ENCODE measurements at places on chromosomes 5 and 9.
A peak's percentile ranks its signal among the peaks of the same experiment; 100 is the strongest.

GRCh38 chr5:107286447-107287098, 384.2 kb downstream of the EFNA5 start:
- DNase-seq, result no peak

GRCh38 chr5:921456-922435, 29.1 kb downstream of the TRIP13 start:
- no peak for DNase-seq

- DNase-seq, result peak; percentile 63
Measured at GRCh38 chr9:14314929-14315874, 1.3 kb upstream of the NFIB start.

DNA sequence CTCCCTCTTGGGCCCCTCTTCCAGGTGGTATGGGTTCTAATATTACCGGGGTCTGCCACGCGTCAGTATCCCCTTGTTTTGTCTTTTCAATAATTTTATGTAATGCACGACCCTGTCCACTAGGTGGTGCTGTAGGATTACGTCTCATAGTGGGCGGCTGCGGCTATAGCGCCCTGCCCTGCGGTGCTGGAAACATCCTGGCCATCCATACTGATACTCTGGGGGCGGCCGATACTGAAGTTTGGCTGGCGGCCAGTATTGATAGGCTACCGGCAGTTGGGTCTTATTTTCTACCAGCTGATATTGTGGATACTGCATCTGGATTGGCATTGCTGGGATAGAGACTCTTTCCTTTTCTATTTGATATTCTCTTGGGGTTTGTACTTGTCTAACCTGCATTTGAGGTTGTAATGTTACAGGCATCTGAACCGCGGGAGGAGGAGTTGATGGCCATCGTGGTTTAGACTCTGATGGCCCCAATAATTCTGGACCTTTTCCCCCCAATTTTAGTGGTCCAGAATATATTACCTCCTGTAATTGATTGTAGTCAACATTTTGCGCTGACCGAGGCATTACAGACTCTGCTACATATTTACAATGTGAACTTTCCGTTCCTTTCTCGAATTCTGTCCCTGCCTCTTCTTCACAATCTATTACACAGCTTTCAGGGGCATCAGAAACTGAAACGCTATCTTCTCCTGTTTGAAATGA, 3.3 kb upstream of the TMEM141 start:
- DNase-seq, result no peak

- no peak for DNase-seq
Measured at GRCh38 chr5:957748-958485, 50.7 kb upstream of the NKD2 start.

GRCh38 chr9:95425910-95426551, 90.7 kb downstream of the PTCH1 start:
- no peak for DNase-seq

- DNase-seq, result peak; percentile 72
Measured at GRCh38 chr5:150619359-150620230, 20.9 kb upstream of the SYNPO start.

- DNase-seq, result no peak
Measured at GRCh38 chr9:15372455-15372854, 50.2 kb upstream of the SNAPC3 start.

DNA sequence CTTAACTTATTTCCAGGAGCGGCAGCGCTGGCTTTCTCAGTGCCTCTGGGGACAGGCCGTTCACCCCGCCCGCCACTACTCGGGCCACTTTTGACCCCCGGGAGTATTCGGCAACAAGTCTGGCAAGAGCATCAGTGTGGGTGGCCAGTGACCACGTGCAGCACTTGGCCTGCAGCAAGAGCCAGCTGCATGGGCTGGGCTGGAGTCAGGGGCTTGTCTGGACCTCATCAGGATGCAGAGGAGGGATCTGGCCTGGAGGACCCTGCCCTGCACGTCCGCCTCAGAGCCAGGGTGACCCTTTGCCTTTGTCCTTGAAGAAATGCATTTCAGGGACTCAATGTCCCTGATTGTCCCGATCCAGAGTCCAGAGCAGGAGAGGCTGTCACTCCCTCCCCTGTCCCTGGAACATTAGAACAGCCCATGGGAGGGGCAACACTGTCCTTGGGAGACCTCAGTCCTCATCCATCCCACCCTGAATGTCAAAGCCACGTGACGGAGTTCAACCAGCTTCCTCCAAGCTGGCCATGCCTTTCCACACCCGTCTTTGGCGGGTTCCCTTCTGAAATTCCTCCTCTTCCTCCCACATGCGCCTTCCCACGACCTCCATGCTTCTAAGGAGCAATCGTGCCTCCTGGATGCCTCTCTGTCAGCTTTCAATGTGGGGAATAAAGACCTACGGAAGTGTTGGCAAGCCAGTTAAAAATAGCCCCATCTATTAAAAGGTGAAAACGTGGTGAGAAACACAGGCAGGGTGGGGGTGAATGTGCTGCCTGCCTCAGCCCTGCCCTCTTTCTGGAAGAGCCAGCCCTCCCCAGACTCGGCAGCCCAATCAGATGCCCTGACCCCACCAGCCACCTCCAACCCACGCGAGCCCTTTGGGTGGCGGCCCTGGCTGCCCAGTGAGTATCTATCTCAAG, 99.0 kb downstream of the OLFM1 start:
- no peak for DNase-seq

DNA sequence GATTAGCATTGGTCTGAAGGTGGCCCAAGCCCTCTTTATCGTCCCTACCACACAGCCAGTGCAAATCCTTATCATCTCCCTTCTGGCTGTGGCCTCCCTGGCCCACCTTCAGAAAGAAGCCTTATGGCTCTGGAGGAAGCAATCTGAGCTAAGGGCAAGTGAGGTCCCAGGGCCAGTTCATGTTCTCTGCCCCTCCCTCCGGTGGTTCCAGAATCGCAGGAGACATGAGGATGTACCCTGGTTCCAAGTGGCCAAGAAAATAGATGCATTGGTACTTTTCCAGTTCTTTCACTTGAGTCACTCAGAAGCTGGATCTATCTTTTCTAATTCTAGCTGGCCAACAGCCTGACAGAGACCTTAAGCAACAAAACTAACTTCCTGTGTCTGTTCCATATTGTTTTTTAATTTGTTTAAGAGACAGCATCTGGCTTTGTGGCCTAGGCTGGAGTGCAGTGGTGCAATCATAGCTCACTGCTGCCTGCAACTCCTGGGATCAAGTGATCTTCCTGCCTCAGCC, 60.7 kb downstream of the LHFPL2 start:
- no peak for DNase-seq

DNA sequence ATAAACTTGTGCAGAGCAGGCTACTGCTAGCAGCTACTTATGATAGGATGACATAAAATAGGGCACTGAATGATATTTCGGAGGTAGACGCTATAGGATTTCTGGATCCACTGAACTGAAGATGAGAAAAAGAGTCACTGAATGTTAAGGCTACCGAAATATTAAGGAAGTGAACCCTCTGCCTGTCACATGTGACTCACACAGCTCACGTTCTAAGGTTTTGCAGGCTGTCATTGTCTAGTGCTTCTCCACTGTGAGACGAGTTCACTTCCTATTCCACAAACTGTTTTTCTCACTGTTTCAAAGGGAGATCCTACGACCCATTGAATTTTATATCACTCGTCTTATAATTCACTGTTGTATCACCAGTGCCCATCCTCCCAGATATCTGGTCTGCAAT, 100.8 kb downstream of the CTNND2 start:
- DNase-seq, result no peak

DNA sequence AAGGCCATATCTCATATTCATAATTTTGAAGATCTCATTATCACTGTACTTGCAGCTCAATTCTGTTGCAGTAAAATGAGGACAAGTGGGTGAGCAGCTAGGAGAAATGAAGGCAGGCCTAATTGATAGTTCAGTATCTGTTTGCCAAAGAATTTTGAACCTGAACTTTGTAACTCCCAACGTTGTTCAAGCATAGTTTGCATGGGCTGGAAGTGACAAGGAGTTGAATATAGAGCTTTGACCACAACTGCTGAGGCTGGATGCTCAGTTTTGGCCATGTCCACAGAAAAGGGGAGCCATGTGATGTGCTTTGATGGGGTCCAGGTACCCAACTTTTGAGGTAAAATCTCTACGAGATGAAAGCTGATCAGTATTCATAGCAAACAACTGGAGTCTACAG, 177.5 kb downstream of the NXNL2 start:
- DNase-seq, result no peak

DNA sequence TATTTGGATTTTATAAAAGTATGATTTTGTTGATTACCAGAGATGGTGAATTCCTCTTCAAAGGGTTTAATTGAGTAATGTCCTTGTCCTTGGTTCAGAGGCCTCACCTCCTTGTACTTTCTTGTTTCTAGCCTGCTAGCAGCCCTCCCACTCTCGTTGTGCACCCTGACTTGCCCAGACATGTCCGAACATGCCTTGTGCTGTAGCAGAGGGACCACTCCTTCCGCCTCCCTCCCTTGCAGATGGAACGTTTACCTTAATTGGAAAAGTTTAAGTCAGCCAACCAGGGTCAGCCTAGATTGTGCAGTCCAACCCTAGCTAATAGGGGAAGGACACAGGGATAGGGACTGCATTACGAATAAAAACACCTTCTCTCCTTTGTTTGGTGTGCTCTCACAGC, 406.9 kb upstream of the NMUR2 start:
- no peak for DNase-seq

- no peak for DNase-seq
Measured at GRCh38 chr5:178058321-178059012, 54.9 kb upstream of the N4BP3 start.

- no peak for DNase-seq
Measured at GRCh38 chr5:99061299-99061698, 132.5 kb upstream of the CHD1 start.

GRCh38 chr5:13250464-13251291, 693.8 kb downstream of the DNAH5 start:
- no peak for DNase-seq

- no peak for DNase-seq
Measured at GRCh38 chr9:97531888-97532376, 30.5 kb downstream of the TMOD1 start.

DNA sequence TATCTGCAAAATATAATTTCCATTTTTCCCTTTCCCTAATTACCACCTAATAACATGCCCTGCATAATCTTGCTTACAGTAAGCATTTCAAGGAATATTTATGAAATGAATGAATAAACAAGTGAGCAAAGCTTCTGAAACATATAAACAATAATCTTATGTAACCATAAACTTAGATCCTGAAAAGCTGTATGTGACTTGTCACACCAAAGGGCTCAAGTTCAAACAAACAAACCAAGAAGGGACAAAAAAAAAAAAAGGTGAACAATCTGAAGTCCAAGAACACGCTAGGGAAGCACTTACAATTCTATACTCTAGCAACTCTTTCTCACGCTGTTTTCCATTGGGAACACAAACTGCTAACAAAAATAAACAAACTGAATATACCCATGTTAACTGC, 36.3 kb downstream of the PLPP1 start:
- no peak for DNase-seq

DNA sequence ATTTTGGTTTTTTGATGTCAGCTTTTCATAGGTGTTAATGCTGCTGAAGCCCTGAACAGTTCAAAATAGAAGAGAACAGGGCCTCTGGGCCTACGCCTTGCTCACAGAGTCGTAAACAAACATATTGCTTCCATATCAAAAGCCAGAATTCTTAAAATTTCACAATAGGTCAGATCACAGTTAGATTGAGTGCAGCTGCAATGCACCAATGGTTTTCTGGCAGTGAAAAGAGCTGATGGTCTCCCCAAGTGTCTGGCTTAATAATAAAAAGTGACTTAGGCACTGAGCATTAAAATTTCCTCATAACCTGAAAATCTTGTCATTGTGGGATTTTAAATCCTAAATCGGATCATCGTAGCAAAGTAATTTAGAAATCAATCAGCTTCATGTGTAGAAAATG, 493.0 kb downstream of the CAAP1 start:
- no peak for DNase-seq

GRCh38 chr5:73338256-73339050, 110.1 kb downstream of the FOXD1 start:
- no peak for DNase-seq

GRCh38 chr5:150675069-150675468, 14.0 kb downstream of the MYOZ3 start:
- no peak for DNase-seq

- DNase-seq, result no peak
Measured at GRCh38 chr9:120531683-120532300, 48.2 kb downstream of the CDK5RAP2 start.

GRCh38 chr9:107842530-107842929, 353.0 kb upstream of the KLF4 start:
- DNase-seq, result no peak

GRCh38 chr5:33509036-33509435, 68.3 kb downstream of the TARS1 start:
- DNase-seq, result no peak

- no peak for DNase-seq
Measured at GRCh38 chr5:152380415-152381123, 24.5 kb downstream of the NMUR2 start.

GRCh38 chr5:54551926-54552325, 34.4 kb downstream of the SNX18 start:
- DNase-seq, result no peak

DNA sequence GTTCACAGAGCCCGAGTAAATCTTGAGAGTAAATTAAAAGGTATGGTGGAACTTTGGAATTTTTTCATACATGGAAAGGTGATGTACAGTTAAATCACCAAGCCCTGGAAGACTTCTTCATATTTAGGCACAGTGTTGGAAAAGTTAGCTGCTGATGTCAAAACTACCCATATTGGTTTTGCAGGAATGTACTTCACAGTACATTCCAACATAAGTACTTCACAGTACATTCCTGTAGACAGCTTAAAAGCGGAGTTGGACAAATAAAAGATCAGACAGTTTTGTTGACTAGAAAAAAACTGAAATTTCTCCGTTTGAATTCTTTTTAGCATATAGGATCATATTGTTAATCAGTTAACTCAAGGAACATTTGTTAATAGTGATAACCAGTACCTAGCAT, 1.8 kb downstream of the RANBP17 start:
- no peak for DNase-seq

GRCh38 chr5:141180313-141180712, 1.9 kb upstream of the PCDHB16 start:
- no peak for DNase-seq

DNA sequence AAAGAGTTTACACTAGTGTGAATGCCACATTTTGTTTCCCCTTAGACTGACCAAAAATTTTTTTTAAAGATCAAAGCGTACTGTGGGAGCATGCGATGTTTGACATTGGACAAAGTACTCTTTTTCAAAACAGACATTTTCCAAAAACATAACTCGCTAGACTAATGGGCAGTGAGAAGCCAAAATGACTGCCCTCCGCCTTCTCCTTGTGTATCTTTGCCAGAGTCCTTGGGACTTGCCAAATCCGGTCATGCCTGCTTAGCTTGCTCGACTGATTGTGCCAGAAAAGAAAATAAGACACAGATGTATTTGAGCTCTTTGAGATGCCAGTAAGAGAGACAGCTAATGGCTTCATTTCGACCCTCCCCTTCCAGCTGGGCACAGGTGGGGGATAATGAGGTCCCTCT, 157.5 kb downstream of the MAPKAP1 start:
- DNase-seq, result no peak

DNA sequence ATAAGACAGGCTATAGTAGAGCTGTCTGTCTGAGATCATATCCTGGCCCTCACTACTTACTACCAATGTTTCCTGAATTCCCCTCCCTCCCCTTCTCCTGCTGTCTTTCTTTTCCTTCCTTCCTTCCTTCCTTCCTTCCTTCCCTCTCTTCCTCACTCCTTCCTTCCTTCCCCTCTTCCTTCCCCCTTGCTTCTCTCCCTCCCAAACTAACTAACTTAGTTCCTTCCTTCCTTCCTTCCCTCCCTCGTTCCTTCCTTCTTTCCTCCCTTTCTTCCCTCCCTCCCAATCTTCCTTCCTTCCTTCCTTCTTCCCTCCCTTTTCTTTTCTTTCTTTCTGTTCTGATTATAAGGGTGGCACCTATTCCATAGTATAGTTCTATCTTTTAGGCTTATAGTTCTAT, 150.0 kb upstream of the GDNF start:
- DNase-seq, result no peak

GRCh38 chr9:69548681-69549080, 123.5 kb downstream of the APBA1 start:
- DNase-seq, result no peak
